ENCODE measurements at places on chromosomes 5 and 9.
A peak's percentile ranks its signal among the peaks of the same experiment; 100 is the strongest.

- no peak for DNase-seq
Observed at GRCh38 chr9:107390279-107390678, 99.3 kb downstream of the KLF4 start.

- DNase-seq: no peak
Observed at GRCh38 chr9:17878810-17879370, 300.0 kb downstream of the SH3GL2 start.

DNA sequence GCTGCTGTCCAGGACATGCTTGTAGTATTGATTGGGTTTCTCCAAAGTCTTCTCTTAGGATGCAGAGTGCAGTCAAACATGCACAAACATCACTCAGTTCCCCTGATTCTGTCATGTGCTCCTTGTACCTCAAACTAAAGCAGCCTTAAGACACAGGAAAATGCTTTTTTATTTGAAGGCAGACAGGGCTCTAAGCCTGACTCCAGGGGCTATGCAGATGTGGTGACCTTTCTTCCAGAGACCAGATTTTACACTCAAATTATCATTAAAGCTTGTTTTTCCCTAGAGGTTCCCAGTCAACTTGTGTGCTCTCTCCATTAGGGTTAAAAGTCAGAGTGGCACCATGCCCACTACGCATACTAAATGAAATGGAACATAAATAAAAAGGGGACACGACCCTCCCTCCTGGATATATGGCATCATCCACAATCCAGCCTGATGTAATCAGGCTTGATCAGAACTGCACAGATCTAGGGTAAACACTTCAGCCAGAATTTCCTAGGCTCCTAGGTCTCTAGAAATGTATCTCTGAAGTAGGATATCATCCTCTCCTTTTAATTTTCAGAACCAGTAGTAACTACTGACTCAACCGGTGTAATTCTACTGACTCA lies 771.1 kb downstream of the NR2F1-AS1 start:
- no peak for DNase-seq

DNA sequence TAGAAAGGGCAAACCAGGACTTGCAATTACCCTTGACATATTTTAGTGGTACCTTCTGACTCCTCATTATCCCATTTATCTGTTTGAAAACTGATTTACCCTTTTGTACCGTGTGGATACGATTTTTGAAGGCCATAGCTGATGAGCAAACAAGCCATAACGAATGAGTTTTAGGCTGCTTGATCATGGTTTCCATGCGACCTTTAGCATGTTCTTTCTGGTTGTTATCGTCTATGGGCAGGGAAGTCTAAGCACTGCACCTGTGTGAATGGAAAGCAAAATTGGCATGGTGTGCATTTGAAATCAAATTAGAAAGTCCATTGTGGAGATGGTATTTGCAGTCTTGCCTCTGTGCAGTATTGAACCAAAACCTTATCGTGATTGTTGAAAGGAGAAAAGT lies 127.7 kb downstream of the TLE4 start:
- no peak for DNase-seq

GRCh38 chr5:35477911-35478310 lies 139.8 kb upstream of the SPEF2 start:
- no peak for DNase-seq

DNA sequence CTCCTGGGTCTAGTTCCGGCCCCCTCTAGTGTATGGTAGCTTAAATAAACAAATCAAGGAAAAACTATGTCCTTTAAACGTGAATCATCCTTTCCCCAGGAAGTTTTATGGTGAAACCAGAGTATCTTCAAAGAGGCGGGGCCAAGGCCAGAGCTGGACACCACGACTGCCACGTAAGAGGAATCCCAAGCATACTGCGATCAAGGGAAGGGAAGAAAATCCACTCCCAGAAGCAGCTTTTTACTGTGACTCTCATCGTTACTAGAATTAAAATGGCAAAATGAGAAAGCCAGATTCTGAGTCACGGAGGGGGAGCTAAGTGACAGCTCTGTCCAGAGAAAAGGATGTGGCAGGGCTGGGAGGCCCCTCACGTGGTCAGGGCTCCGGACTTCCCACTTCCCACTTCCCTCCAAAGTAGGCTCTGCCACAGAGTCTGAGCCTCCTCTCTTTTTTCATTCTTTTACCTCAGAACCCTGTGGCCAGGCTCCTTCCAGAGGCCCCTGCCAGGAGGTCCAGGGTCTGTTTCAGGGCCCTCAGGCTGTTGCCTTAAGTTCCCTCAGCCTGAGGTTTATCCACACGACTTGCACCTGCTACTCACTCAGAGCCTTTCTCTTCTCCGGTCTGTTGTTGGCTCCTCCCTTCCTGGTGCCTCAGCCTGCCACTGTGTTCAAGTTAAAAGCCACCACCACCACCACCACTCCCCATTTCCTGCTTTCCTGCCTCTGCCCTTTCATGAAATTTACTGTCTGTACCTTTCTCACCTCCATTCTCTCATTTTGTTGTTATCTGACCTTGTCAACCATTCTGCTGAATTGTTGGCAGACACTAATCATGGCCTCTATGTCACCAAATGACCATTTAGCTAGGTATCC lies 1.4 kb upstream of the GLRX start:
- peak; percentile 56 for DNase-seq

Data from mesendoderm (in vitro differentiated cells).